ENCODE measurements at places on chromosomes 11 and 22.

DNA sequence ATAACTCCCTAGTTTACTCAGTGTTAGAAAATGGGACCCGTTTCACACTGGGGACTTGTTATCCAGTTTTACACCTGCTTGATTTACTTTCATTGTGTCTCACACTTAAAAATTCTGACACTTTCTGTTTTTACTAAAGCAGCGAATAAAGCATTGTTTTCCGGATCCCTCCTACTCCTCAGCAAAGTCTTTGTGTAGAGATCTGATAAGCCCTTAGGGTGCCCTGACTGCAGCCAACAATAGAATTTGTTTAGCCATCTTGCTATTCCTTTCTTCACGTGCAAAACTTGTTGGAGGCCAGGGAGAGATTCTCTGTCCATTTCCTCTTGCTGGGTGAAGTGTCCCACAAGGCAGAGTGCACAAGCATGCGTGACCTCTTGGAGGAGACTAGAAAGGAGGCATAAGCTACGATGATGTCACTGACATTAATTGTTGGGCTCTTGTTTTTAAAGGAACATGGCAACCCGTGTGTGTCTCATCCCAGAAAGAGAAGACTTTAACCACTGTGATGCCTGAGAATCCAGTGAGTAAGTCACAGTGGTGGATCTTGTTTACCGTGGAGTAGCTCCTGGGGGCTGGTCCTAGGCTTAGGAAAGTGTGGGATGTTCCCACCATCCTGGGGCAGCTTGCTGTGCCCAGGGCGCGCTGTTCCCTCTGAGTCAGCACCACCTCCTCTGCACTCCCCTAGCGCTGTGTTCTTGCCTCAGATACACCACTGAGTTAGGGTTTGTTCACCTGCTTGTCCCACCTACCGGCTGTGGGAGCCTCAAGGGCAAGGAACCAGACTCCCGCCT lies 27.7 kb downstream of the MICAL2 start:
- DNase-seq = no peak

- DNase-seq = no peak
Measured at GRCh38 chr22:39300186-39300830, 19.1 kb downstream of the RPL3 start.

DNA sequence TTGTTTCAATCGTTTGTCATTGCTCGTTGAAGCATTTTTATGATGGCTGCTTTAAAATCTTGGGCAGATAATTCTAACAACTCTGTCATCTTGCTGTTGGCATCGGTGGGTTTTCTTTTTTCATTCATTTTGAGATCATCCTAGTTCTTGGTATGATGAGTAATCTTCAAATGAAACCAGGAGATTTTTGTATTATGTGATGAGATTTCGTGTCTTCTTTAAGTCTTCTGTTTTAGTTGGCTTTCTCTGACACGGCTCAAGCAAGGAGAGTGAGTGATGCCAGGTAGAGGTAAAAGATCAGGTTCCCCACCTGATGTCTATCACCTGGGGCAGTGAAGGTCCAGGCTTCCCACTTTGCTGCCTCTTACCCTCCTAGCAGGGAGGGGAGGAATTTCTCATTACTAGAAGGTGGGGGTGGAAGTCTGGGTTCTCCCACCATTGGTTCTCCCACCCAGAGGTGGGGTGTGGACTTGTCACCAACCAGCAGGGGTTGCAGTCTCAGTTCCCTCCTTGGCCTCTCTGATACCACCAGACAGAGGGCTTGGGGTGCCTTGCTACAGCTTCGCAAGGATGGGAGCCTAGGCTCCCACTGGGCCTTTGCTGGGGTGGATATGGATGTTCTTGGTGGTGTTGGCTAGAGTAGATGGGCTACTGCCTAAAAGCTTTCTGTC lies 12.9 kb downstream of the CDC45 start:
- DNase-seq = no peak

GRCh38 chr11:77725433-77725832 lies 87.8 kb upstream of the CLNS1A start:
- DNase-seq = no peak

- no peak for DNase-seq
Measured at GRCh38 chr11:101030692-101031091, 98.9 kb downstream of the PGR start.

DNA sequence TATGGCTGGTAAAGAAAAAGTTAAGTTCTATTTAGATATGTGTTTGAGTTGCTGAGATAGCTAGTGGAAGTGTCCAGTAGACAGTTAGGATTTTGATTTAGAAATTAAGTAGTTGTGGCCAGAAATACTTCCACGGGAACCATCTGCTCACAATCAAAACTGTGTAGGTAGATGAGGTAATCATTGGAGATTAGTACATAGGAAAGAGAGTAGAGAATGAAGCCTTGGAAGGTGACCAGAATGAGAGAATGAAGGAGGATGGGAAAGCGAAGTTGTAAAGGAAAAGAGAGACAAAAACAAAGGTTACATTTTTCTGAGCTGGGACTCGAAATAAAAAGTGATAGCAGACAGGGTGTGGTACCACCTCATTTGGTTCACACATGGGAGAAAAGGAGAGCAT lies 296.9 kb upstream of the SORL1-AS1 start:
- DNase-seq = no peak

- no peak for DNase-seq
Measured at GRCh38 chr11:120295099-120295498, 30.0 kb upstream of the TLCD5 start.

- no peak for DNase-seq
Measured at GRCh38 chr22:48838376-48838775, 989.3 kb downstream of the BRD1 start.

- no peak for DNase-seq
Measured at GRCh38 chr11:22467741-22468140, 129.6 kb downstream of the SLC17A6 start.

DNA sequence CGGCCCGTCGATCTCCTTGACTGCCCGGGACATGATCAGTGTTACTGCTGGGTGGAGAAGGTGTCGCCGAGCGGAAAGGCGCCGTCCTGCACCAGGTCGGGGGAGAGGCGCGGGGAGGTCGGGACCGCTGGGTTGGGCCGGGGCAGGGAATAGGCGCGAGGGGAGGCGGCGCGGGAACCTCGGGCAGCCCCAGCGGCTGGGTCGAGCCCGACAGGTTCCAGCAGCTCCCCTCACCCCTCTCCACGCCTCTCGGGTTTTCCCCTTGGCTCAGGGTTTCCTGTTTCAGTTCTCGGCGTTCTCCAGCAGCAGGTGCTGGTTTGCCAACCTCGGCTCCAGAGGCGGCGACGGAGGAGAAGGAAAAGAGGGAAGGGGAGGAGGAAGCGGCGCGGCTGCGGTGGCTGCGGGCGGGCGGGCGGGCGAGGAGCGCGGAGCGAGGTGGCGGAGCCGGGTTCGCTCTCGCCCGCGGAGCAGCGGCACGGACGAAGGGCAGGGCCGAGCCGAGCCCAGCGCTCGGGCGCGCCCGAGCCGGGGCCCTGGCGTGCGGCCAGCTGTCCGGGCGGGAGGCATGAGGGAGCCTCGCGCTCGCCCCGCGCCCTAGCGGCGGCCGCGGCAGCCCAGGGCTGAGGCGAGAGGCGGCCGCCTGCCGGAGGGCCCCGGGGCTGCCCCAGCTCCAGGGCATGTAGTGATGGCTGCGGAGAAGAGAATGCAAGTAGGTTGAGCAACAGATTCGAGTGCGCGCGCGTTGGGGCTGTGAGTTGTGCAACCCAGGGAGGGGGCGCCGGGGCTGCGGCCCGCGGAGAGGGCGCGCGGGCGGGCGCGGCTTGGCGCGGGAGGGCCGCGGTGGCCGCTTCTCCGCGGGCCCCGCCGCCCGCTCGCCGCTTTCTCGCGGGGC lies at the start of gene ZC3H12C:
Gene ZC3H12C (plus strand): TSS at position 878 of the 892 bp plus-strand sequence. CDS start 20 bp downstream, outside the sequence.
- DNase-seq = peak; percentile 50

DNA sequence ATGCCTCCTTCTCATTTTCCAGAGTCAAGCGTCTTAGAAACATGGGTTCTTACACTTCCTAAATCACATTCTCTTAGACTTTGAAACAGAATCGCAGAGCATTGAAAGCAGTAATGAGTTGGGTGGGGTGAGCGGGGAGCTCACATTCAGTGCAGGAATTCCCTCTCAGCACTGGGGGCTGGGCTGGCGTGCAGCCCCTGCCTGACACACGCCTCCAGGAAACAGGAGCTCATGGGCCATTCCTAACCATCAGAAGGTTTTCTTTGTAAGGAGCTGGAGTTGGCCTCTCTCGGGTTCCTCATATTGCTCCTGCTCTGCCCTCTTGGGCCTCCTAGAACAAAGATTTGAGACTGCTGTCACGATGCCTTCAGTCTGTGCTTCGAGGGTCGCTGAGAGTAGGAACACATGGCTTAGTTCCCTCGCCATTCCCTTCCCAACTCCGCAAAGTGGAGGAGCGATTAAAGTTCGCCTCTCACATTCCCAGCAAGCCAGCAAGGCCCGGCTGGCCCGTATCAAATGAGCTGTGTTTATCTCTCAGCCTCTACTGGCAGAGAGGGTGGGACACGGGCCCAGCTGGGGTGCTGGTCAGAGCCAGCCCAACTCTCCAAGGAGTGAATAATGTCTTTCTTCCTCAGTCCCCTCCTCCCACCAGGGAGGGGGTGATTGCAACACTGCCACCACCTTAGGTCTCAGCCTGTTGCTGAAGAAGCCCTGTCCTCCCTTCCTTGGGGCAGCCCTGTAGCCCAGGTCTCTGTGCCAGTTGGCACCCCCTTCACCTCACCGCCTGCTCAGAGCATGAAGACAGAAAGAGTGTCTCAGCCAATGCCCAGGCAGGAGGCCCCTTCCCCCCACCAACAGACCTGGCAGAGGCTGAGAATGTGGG lies 10.4 kb downstream of the CHRDL2 start:
- DNase-seq = no peak

DNA sequence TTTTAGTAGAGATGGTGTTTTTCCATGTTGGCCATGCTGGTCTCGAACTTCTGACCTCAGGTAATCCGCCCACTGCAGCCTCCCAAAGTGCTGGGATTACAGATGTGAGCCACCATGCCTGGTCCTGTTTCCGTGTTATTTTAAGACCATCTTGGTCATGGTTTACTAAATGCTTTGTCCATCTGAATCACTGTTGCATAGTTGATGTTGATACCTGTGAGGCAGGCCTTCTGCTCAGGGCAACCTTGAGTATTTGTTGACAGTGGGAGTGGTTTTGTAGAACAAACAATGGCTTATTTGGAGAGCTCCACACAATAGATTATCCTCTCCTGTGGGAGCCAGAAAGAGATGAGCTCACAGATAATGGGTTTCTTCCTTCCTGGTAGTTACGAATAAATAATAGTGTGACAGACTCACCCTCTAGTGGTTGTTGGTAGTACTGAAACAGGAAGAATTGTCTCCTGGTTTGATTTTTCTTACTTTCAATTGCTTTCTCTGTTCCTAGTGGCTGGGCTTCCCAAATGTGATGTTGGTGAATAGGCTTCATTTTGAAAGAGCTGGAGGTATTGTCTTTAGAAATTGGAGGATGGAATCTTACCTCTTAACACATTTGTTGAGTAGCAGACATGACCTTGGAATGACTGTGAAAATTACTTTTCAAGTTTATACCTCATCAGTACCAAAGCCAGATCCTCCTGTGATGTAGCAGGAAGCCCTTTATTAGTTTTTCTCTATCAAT lies 39.0 kb downstream of the CTNND1 start:
- peak; percentile 86 for DNase-seq

DNA sequence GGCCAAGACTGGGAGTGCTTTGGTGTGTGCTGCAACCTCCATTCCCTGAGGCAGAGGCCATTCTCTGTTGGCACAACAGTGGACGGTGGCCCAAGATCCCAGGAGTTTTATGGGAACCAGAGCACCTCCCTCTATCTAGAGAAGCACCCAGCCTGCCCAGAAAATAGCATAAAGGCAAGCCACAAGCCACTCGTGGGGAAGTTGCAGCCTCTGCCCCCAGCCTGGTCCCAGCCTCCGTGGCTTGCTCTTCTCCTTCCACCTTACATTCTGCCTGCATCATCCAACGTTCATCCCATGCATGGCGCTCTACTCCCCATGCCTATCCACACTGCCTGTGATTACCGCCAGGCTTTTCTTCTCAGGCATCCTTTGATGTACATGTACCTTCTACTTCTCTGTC lies 15.8 kb downstream of the IL17RA start:
- DNase-seq = no peak

DNA sequence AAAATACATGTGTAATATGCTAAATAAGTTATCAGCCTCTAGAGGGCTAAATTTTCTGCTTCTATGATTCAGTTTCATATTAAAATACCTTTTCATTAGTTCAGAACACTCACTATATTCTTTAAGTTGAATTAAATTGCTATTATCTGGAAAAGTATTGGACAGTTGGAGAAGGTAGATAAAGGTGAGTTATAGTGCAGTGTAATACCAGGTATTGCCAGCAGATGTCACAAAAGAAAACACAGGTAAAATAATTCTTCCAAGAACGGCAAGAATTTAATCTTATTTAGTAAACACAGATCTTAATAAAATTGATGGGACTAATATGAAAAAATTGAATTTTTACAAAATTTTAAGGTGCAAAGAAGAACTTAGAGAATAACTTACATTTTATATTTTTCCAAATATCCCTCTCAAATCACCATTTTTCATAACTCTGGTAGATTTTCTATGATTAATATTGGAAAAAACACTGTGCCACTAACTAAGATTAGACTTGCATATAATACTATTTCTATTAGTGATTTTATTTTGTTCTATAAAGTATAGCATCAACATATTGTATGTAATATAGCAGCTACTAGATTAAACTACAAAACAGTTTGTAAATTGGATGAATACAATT lies 1.7 kb upstream of the LRRC4C start:
- peak; percentile 3 for DNase-seq

DNA sequence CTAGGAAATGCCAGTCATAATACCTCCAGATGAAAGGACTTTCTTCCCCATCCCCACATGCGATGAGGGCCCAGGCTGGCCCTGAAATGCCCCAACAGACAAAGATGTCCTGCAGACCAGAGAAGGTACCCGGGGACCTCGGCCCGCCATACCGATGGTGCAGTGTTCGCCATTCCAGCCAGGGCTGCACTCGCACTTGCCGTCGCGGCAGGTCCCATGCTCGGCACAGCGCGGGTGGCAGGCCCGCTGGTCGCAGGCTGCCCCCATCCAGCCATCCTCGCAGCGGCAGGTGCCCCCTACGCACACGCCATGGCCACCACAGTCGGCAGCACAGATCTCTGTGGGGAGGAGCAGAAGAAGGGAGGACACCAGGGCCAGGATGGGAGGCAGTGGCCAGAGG lies 212.1 kb upstream of the NARS2 start:
- no peak for DNase-seq

- no peak for DNase-seq
Measured at GRCh38 chr22:26348810-26349526, 80.1 kb upstream of the ASPHD2 start.
